ENCODE measurements at places on chromosomes 7 and 10. TPM values are rescaled to one million over a fixed set of nuclear protein-coding genes. Genes with fewer than 3 reads are reported as not detected.

GRCh38 chr7:96319439-96319838 is 2.5 kb downstream of the SLC25A13 start:
- peaks cover 31% of the 10 kb centered on the region for H3K4me1 ChIP-seq
- H3K27me3 ChIP-seq, result no peaks in the 10 kb centered on the region
- no peak overlapping the region for H3K27ac ChIP-seq
- no peak overlapping the region for H3K4me3 ChIP-seq

DNA sequence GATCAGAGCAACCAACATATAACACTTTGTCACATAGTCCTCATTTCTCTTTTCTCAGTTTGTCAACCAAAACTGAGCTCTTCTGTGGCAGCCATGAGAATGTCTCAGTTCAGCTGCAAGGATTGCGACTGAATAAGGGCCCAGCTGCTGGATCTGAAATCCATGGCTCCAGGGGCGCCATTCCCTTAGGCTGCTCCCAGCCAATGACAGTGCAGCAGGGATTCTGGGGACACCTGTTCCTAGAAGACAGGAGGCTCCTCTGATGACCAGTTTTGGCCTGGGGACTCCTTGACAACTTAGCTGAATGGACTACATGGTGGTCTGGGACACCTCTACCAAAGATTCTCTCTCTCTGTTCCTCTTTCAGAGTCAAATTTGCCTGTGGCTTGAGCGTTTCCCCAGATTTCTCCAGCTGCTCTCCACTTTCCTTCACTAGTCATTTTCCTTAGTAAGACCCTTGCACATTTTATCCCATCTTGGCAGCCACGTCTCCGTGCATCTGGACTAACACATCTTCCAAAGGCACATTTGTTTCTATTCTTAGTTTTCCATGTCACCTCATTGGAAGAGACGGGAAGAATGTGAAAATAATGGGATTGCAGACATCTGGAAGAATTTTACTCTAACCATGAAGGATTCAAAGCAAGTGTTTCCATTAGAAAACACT is 28.1 kb upstream of the KIF5B start:
- no peaks in the 10 kb centered on the region for H3K27me3 ChIP-seq
- no peaks in the 10 kb centered on the region for H3K36me3 ChIP-seq
- no peak overlapping the region for H3K4me3 ChIP-seq
- H3K4me1 ChIP-seq, result no peaks in the 10 kb centered on the region
- no peak for DNase-seq
- H3K27ac ChIP-seq, result no peak overlapping the region

The PCLO gene
- not detected for total RNA-seq

The TAS2R4 gene
- total RNA-seq, result 0.43 TPM

GRCh38 chr7:128152721-128153120 is 88.4 kb upstream of the LEP start:
- H3K27me3 ChIP-seq, result no peaks in the 10 kb centered on the region
- H3K4me1 ChIP-seq, result peaks cover 12% of the 10 kb centered on the region
- DNase-seq, result no peak
- no peaks in the 10 kb centered on the region for H3K36me3 ChIP-seq

The DGKB gene
- not detected for total RNA-seq

DNA sequence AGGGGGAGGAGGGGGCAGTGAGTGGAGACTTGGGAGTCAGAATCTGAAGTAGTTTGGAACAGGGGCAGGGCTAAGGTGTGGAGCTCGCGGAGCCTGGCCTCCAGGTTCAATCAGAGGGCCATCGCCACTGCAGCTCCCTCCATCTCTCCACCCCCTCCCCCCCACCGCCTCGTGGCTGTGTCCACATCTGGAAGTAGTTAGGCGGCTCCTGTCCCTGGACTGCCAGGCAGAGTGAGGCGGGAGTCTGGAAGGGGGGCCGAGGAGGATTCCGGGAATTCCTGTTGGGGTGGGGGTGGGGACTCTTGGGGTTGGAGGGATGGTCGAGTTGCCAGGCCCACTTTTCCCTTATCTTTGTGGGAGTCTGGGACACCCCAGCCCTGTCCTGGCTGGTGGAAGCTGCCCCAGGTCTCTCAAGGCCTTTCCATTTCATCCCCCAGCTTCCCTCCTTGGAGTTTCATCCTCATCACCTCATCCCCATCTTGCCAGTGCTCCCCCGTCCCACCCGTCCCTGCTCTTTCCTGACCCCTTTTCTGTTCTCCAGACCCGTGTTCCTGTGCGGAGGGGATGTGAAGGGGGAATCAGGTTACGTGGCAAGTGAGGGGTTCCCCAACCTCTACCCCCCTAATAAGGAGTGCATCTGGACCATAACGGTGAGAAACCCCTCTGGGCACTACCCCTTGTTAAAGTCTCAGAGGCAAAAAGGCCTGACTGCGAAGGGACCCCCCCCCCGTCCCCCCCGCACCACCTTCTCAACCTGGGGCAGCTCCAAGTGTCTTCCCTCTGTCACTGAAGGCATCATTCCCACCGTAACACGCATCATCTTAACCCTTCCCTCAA is 944 bp downstream of the PCOLCE start:
- H3K4me3 ChIP-seq, result peak overlapping the region; percentile 62
- H3K27ac ChIP-seq, result no peak overlapping the region
- no peak for DNase-seq
- H3K27me3 ChIP-seq, result no peaks in the 10 kb centered on the region
- H3K4me1 ChIP-seq, result peaks cover 30% of the 10 kb centered on the region

DNA sequence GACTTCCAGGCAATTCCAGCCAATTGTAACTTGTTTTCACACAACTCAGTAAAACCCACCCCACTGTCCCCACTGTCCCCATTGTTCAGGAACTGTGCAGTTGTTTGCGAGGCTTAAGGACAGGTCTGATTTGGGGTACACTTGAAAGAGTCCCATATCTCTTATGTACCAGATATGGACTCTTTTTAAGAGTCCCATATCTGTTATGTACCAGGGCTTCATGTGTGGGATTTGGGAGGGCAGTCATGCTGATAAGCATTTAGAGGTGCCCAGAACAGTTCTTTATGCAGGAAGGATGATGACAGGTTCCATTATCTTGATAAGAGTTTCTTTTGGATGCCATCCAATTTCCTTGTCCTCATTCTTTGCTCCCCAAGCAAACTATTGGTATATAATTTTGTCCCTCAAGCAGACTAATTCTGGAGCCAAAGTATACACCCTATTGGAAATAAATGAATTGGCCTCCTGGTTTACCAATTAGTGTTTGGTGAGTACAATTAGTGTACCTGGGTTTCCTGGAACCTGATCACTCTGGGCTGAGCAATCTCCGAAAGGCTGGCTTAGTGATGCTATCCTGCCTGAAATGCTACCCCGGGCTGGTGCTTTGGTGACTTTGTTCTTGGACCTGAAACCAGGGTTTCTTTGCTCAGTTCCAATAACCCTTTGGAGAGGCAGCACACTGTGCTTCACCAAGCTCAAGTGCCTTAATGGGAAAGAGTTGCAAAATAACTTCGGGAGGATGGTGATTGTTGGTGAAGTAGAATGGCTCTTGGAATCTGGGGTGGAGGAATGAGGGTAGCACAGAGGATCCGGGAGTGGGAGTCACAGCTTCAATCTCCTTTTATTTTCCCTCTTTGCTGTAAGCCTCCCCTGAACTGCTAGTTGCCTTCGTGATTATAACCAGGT is 6.2 kb upstream of the DMBT1 start:
- no peaks in the 10 kb centered on the region for H3K4me1 ChIP-seq
- H3K36me3 ChIP-seq, result no peaks in the 10 kb centered on the region
- H3K4me3 ChIP-seq, result no peak overlapping the region
- H3K27me3 ChIP-seq, result no peaks in the 10 kb centered on the region
- H3K27ac ChIP-seq, result no peak overlapping the region

The RALA gene
- total RNA-seq, result 13.8 TPM

The PIK3AP1 gene
- 131 TPM for total RNA-seq

The CYP3A7 gene
- not detected for total RNA-seq

- H3K36me3 ChIP-seq, result peaks cover 13% of the 10 kb centered on the region
- DNase-seq, result no peak
- no peaks in the 10 kb centered on the region for H3K27me3 ChIP-seq
- no peak overlapping the region for H3K4me3 ChIP-seq
These were observed 14.6 kb downstream of the FAM149B1 start for GRCh38 chr10:73182568-73182967.

The PKD2L1 gene
- 0.25 TPM for total RNA-seq

The SERPINE1 gene
- not detected for total RNA-seq

- no peak for DNase-seq
- no peaks in the 10 kb centered on the region for H3K36me3 ChIP-seq
- no peaks in the 10 kb centered on the region for H3K27me3 ChIP-seq
- no peak overlapping the region for H3K27ac ChIP-seq
- H3K4me3 ChIP-seq, result no peak overlapping the region
- H3K4me1 ChIP-seq, result no peaks in the 10 kb centered on the region
These were observed 8.9 kb upstream of the LBX1 start for GRCh38 chr10:101237982-101238731.

The CYP2C19 gene
- total RNA-seq, result not detected

The MKX gene
- total RNA-seq, result not detected

DNA sequence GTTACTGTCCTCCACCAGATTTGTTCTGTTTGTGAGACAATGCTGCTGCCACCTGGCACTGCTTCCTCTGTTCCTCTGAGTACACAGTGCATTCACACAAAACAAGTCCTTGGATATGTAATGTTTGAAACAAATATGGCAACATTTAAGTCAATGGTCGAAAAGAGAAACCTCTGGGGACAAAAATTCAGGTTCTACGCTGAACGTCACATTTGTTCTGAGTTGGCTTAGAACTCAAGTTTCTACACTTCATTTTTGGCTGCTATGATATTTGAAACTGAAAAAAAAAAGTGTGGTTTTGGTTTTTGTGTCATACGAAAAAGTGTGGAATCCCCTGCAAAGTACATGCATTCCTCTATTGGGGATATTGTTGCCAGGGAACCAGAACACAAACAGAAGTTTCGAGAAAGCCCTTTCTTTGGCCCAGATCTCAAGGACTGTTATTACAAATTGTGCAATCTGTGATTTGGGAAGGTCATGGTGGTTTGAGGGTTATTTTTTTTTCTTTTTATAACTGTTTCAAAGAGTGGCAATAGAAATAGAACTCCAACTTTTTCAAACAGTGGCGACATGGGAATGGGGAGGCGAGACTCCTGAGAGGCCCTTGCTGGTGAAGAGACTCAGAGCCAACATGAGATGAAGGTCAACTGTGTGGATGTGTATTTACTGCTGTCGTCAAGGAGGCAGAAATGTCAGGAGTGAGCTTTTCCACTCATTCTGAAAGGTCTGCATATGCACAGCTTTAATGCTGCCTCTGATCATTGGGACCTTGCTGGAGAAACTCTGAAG is 127.5 kb downstream of the CUBN start:
- DNase-seq, result no peak
- no peak overlapping the region for H3K4me3 ChIP-seq
- H3K27ac ChIP-seq, result no peak overlapping the region
- no peaks in the 10 kb centered on the region for H3K4me1 ChIP-seq
- no peaks in the 10 kb centered on the region for H3K36me3 ChIP-seq

- no peaks in the 10 kb centered on the region for H3K27me3 ChIP-seq
- DNase-seq, result no peak
- H3K36me3 ChIP-seq, result no peaks in the 10 kb centered on the region
- no peak overlapping the region for H3K4me3 ChIP-seq
- H3K4me1 ChIP-seq, result no peaks in the 10 kb centered on the region
- H3K27ac ChIP-seq, result no peak overlapping the region
These were observed 9.2 kb downstream of the JMJD1C start for GRCh38 chr10:63456437-63457210.

The AGAP5 gene
- total RNA-seq, result 6.7 TPM

- no peak for DNase-seq
- peaks cover 51% of the 10 kb centered on the region for H3K36me3 ChIP-seq
- H3K27ac ChIP-seq, result no peak overlapping the region
- no peak overlapping the region for H3K4me3 ChIP-seq
- H3K27me3 ChIP-seq, result no peaks in the 10 kb centered on the region
These were observed 57.9 kb upstream of the BAMBI start for GRCh38 chr10:28619455-28619854.

DNA sequence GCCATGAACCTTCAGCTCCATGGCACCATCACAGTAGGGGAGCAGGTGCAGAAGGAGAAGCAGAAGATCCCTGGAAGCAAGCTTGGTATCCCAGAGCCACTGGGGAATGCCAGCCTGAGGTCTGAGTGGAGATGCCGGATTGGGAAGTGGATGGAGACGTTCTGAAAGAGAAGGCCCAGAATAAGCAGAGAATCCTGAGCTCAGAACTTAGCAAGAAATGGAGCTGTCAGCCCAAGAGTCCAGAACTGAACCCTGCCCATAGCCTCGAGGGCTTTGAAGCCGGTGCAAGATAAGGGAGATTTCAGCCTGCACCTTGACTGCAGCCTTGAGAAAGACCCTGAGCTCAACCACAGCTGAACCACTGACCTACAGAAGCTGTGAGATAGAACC is 13.9 kb upstream of the GDF10 start:
- H3K36me3 ChIP-seq, result no peaks in the 10 kb centered on the region
- no peak overlapping the region for H3K4me3 ChIP-seq
- H3K4me1 ChIP-seq, result no peaks in the 10 kb centered on the region
- no peak overlapping the region for H3K27ac ChIP-seq
- H3K27me3 ChIP-seq, result no peaks in the 10 kb centered on the region

The ARMS2 gene
- not detected for total RNA-seq

- no peaks in the 10 kb centered on the region for H3K36me3 ChIP-seq
- H3K4me3 ChIP-seq, result no peak overlapping the region
- no peaks in the 10 kb centered on the region for H3K4me1 ChIP-seq
- no peaks in the 10 kb centered on the region for H3K27me3 ChIP-seq
- peak; percentile 95 for DNase-seq
These were observed 60.6 kb upstream of the TRIM8 start for GRCh38 chr10:102583435-102584417.

DNA sequence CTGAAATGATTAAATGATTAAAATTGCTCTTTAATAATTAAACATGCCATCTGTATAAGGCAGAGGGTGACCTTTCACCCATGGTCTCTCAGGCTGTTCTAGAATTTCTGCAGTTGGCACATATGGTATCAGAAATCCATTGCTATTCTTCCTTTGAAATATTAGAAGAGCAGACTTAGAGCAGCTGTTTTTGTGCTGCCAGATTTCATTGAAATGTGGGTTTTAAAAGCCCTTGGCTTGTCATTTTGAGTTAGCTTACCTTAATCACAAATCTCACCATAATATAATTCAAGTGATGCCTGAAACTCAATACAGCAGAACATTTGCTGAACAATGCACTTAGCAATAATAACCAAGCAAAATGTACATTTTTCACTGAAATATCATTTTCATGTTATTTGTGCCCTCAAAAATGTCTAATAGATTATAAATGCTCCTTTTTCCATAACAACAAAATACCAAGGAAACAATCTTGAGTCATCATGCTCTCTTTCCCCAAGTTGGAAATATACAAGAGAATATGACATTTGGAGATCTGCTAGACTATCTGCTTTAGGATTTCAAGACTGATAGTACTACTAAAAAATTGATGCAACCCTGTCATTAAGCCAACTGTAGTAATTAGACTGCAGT is 16.1 kb upstream of the PTTG1IP2 start:
- no peak for DNase-seq
- H3K27ac ChIP-seq, result no peak overlapping the region
- H3K4me3 ChIP-seq, result no peak overlapping the region
- H3K27me3 ChIP-seq, result no peaks in the 10 kb centered on the region
- H3K4me1 ChIP-seq, result peaks cover 17% of the 10 kb centered on the region
- H3K36me3 ChIP-seq, result no peaks in the 10 kb centered on the region
